ENCODE measurements at places on chromosomes 2 and 18.

DNA sequence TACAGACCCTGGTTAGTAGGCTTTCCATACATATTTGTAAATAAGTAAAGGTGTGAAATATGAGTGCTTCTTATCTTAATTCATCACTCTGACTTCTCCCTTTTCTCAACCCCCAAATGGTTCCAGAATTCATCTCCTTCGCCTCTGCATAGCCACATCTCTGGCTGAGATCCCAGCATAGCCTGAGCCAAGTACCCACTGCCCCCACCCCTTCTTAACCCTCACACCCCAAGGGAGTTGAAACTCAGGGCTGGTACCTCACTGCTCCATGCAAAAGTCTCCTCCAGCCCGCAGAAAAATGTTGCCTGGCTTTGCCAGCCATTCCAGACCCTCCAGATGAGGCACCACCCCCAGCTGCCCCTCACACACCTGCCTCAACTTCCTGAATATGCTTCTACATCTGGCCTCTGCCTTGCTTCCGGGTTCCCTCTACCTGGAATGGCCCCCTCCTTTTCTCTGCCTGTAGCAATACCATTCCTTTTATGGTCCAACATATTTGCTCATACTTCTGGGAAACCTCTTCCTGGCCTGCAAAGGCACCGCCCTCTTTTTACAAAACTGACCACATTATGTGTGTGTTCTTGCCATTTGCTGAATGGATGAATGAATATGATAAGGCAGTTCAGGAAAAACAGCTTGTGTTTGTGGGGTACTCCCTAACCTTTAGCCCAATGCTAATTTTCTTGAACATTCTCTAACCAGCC, 112.8 kb downstream of the CELF4 start:
- DNase-seq, result no peak

GRCh38 chr2:222481941-222482340, 57.6 kb downstream of the SGPP2 start:
- no peak for DNase-seq

DNA sequence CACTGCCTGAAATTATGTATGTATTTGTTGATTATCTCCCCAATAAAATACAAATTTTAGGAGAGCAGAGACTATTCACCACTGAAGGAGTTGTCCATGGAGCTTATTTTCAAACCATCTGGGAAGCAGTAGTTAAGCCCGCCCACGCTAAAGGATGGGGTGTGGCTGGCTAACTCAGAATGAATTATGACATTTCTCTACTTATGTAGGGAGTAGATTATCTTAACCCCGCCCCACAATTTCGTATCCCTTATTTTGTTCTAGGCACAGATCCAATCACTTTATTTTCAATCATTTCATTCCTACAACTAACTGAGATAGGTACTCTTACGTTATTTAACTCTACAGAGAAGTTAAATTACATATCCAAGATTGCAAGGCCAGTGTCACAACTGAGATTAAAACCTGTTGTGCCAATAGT, 1.4 kb upstream of the LAPTM4A start:
- DNase-seq, result peak; percentile 90

- no peak for DNase-seq
These were observed 19.6 kb upstream of the KCNJ13 start for GRCh38 chr2:232795920-232796319.

- no peak for DNase-seq
These were observed 95.0 kb downstream of the EPC2 start for GRCh38 chr2:148739454-148740105.

GRCh38 chr2:227031379-227031778, 132.6 kb downstream of the COL4A4 start:
- peak; percentile 48 for DNase-seq

- no peak for DNase-seq
These were observed 1274.5 kb upstream of the CRIM1 start for GRCh38 chr2:35081001-35081621.

DNA sequence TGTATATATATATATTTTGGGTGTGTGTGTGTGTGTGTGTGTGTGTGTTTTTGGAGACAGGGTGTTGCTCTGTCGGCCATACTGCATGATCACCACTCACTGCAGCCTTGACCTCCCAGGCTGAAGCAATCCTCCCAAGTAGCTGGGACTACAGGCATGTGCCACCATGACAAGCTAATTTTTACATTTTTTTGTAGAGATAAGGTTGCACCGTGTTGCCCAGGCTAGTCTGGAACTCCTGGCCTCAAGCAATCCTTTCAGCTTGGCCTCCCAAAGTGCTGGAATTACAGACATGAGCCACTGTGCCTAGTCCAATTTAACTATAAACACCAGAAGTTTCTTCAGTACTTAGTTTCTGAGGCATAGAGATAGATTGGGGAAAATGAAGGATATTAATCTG, 18.3 kb downstream of the LIMS1 start:
- no peak for DNase-seq

DNA sequence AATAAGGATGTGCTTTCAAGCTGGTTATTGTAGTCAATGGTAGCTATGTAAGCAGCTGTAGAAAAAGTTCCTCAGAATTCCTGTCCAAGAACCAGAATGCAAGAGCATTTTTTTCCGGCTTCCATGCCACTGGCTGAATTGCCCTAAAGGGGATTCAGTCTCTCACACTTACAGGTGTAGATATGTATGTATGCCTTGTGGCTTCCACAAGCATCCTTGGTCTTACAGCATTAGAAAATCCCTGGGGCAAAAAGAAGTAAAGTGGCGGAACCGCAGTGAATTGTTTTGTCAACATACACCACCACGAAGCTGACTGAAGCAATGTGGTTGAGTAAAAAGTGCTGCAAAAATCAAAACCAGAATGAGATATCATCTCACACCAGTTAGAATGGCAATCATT, 54.6 kb downstream of the FANCL start:
- DNase-seq, result no peak

DNA sequence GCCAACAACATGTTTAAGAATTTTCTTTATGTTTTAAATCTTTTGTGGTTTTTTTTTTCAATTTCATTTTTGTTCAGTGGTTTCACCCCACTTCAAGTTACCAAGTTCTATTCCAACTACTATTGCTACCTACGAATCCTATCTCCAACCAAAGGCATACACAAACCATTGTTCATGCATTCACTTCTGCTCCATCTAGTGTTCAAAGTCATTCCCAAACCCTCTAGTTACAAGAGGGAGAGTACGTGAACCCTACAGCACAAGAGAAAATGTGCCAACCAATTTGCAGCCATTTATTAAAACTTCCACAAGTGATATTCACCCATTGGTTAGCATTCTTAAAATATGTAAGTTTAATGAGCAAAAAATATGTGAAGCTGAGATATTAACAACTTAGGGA, 295.1 kb upstream of the KYNU start:
- no peak for DNase-seq

Measured in hematopoietic multipotent progenitor cell treated with erythropoietin and hydrocortisone succinate and interleukin-3 and kit ligand, for 6 days (in vitro differentiated cells).